ENCODE measurements at places on chromosomes 2 and 18.

- DNase-seq = no peak
Measured at GRCh38 chr2:29123617-29124349, 8.6 kb downstream of the CLIP4 start.

DNA sequence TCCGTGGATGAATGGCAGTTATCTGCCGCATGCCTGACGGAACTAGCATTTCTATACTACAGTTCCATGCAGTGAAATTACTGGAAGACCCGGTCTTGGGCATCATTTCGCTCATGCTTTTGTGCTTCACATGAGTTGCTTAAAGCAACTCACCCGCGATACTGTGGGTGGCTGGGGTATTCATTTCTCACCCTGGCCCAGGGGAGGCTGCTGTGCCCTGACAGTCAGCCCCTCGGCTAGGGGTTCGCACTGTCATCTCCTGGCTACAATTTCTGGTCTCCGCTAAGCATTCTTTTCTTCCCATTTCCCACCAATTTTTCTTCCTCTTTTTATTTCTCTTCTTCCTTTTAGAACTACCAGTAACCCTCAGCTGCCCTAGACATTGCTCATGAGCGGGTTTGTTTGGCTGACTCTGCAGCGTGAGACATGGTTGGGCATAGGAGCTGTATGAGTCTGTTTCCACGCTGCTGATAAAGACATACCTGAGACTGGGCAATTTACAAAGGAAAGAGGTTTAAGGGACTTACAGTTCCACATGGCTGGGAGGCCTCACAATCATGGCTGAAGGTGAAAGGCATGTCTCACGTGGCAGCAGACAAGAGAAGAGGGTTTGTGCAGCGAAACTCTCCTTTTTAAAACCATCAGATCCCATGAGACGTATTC, 16.5 kb upstream of the CNDP2 start:
- DNase-seq = no peak

DNA sequence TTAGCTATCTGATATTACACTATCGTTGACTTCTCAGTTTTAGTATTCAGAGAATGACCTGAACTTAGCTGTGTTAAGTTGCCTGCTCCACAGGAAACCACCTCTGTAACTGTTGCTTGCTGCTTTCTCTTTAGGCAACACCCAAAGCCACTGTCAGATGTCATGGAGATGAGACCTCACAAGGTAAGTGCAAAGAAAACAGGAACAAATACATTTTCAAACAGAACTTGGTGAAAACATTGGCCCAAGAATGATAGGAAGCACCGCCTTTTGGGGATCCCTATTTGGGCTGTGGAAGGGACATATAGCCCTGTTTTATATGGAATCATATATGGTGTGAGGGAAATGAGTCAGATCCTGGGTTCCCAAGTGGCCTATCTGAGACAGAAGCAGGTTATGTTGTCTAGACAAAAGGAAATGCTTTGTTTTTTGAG, 143.4 kb downstream of the UBE2E3 start:
- no peak for DNase-seq

GRCh38 chr2:178692845-178693244, 114.4 kb downstream of the TTN start:
- no peak for DNase-seq

GRCh38 chr18:35507623-35508022, 9.9 kb upstream of the INO80C start:
- DNase-seq = no peak

Data from right hindlimb (tissue), 1 donor.